IMR-90 (cell line): ENCODE measurements at places on chromosomes 4 and X. TPM values are rescaled to one million over a fixed set of nuclear protein-coding genes. Genes with fewer than 3 reads are reported as not detected.

ADH1C gene
- total RNA-seq, result not detected in 2 replicates

ATP10D gene
- 90.3 and 135 TPM in 2 replicates for total RNA-seq

SLC49A3 gene
- total RNA-seq, result under 0.01 TPM in 2 replicates

DSPP gene
- not detected in 2 replicates for total RNA-seq

KCTD8 gene
- total RNA-seq, result not detected in 2 replicates

SERPINA7 gene
- total RNA-seq, result not detected in 2 replicates

UGT2A1 gene
- total RNA-seq, result not detected in 2 replicates

MAGEB1 gene
- total RNA-seq, result not detected in 2 replicates

CENPVL1 gene
- total RNA-seq, result not detected in 2 replicates

UCHL1 gene
- 972 and 1,122 TPM in 2 replicates for total RNA-seq
